ENCODE measurements at places on chromosomes 7 and 10.

GRCh38 chr10:60798031-60798430 is 19.8 kb downstream of the CDK1 start:
- no peak for DNase-seq

DNA sequence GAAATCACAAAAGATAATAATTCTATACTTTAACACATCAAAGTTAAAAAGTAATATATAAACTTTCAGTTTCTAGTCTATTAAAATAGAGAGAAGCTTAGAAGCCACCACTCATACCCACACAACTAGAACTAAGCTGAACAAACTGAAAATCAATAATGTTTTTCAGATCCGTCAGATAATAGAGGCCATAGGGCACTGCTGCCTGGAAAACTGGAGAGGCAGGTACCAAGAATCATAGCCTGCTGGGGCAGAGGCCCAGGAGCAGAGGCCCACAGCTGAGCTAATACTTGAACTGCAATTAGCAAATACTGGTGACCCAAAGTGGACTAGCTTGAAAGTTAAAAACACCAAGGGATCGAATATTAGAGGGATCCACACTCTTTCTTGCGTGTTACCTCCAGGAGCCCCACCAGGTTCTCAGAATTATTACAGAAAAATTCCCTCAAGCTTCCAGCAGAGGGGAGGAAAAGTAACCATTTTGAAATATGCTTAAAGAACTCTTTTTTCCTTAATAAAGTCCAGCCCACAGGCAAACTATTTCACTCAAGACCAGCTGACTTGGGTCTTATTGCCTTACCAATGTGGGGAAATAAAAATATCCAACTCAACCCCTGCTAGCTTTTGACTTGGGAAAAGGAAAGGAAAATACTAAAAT is 774.1 kb upstream of the IGFBP3 start:
- no peak for DNase-seq

DNA sequence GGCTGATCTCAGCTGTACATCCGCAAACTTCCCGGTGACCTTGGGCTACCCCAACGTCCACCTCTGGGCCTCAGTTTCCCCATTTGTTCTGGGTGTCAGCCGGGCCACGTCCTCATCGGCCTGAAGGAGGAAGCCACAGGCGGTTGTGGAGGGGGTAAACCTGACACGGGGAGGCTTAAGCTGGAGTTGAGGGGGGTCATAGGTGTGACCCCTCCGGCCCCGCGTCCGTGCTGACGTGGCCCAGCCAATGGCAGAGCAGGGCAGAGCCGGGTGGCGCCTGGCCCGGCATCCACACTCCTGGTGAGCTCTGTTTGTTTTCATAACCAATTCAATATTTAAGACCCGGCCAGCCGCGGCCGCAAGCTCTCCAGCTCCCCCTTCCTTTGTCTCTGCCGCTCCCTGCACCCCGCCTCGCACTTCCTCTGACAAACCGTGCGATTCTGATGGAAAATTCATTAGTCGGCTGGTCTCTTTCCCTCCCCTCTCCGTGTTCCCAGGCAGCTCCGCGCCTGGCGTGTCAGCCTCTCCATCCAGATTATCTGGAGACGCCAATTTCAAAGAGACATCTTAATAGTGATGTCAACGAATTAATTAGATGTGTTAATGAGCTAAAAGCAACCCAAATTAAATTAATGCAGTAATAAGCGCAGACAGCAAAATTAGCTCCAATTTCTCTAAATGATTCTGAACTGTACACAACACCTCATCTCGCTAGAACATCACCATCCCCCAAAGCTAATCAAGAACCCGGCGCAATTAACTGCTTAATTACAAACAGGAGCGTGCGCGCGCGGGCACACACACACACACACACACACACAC is 55.4 kb downstream of the MICALL2 start:
- no peak for DNase-seq

GRCh38 chr10:91251430-91252056 is 31.1 kb downstream of the PCGF5 start:
- no peak for DNase-seq

- DNase-seq, result no peak
These were observed 125.8 kb downstream of the PTPRN2 start for GRCh38 chr7:158461824-158462223.

All from T1000 (cell line).